ENCODE measurements at places on chromosomes 5 and 9.

GRCh38 chr9:136944212-136944518 is 373 bp downstream of the FBXW5 start:
- DNase-seq, result no peak

DNA sequence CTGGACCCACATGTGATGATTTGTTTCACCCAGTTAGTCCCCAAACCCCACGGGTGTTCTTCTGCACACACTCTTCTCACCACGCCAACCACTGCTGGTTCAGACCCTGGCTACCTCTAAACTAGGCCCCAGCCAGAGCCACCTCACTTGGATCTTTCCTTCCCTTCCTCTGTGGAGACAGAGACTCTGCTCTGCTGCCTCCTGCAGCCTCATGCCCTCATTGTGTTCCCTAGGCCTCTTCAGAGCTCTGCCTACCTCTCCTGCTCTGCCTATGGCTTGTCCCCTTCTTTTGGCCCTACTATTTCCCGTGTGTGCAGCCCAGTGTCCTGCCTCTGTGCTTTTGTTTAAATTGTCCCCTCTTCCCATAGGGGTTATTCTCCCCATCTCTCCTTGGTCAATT is 79.7 kb downstream of the ARHGAP26 start:
- no peak for DNase-seq

DNA sequence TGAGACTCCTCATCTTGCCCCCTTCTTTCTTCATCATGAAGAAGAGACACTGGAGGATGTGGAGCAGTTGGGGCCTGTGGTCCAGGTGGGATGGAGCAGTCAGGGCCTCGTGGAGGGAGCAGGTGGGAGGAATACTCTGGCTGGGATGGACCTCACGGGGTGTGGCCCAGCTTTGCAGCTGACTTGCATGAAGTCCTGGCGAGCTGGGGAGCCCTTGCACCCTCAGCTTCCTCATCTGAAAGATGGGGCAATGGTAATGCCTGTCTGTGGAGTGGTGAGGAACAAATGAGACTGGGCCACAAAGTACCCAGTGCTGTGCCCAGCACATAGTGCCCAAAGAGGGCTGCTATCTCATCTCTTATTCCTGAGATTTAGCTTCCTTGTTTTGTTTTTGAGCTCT is 91.5 kb downstream of the DAB2IP start:
- DNase-seq, result no peak

DNA sequence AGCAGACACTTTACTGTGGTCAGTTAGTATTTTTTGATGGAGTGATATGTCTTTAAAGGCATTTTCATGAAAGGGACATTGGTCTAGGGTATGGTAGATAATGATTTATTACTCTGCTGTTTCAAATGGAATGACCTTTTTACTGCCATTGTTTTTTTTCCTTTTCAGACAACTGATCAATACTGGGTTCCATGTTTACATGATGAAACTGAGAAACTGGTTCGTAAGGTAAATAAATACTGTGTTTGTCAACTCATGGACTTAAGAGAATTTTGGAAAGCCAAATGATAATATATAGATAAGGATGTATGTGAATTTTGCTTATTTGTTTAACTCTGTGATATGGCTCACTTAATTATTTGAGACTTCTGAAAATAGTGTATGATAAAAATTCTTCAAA is 35.5 kb downstream of the VPS13A start:
- no peak for DNase-seq

GRCh38 chr5:131252824-131253171 is 11.1 kb upstream of the CDC42SE2 start:
- no peak for DNase-seq

DNA sequence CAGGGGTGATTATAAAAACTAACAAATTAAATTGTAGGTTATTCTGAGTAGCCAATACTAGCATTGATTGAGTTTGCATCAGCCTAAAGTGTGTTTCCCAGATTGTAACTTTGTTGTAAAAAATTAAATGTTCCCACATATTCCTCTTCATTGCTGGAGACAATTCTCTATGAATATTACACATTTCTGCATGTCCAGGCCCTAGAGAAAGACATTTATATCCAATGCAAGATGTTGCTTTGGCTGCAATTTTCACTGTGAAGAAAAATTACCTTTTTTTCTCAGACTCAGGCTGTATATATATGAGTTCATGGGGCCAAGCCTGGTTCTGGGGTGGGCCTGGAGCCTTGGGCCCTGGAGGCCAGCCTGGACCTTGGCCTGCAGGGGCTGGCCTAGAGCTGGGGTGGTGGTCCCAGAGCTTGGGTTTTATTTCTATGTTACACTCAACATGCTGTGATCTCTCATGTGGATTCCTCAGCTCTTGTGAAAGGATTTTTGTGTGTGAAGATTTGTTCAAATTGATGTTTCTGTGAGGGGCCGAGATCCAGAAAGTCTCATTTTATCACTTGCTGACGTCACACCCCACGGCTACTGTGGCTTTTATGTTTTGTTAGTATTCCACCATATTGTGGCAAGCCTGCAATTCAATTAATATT is 232.5 kb downstream of the SPATA31A1 start:
- DNase-seq, result no peak

- no peak for DNase-seq
Measured at GRCh38 chr9:8136477-8136876, 336.9 kb upstream of the DMAC1 start.

DNA sequence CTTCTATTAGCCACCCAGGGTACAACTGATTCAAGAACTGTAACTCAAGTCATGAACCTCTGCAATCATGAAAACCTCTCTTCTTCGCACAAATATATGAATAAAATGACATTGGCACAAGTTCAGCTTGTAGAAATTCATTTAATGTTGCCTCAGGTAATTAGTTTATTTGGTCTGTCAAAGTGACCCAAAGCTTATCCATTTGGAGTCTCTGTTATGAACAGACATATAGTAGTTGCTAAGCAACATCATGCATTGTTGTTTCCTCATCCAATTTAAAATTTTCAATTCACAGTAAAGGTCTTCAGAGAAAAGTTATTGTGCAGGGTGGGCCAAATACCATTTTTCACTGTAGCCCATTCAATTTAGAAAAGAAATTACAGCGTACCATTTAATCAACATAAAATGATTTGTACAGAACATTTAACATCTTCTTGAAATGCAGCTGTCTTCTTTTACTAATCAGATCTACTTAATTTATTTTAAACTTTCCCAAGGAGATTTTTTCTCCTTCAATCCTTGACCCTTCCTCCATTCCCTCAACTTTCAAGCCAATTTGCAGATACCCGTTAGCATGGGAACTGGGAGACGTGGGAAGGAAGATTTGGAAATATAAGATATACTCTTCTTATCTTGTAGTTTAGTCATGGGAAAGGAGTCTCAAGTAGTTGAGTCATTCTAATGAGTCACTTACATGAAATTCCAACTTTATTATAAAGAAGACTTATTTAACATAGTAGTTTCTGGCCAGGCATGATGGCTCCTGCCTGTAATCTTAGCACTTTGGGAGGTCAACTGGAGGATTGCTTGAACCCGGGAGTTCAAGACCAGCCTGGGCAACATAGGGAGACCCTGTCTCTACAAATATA is 231.3 kb downstream of the ATPSCKMT start:
- DNase-seq, result no peak

DNA sequence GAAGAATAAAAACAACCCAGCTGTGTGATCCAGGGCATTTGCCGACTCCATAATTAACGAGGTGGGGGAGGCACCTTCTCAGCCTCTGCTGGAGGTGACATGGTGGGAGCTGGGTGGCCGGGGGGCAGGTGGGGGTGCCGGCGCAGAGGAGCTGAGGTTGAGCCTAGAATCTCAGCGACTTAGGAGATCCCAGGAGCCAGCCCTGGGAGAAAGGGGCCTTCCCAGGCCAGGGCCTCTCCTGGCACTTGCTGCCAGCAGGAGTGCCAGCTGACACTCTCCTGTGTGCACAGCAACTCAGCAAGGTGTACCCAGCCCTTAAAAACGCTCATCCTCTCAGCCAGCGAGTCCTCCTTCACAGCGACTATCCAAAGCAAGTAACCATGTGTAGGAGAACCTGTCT is 62.8 kb upstream of the FCN1 start:
- DNase-seq, result no peak

DNA sequence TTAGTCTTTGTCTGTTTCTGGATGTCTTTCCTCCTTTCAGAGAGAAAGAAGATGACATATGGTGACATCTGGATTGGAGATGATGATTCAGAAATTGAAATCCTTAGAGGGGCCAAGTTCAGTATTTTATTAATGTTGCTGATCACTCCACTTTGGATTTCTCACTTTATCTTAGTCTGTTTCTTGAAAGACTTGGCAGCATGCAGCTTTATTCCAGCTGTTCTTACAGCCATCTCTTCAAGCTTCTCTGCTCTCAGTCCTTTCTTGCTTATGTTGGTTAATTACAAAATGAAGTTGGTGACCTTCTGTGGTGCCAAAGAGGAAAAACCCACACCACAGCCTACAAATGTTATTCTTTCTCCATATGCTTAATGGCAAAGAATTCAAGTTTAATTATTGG is 62.1 kb downstream of the SNCAIP start:
- DNase-seq, result no peak

GRCh38 chr5:45694255-45694814 is 1.8 kb downstream of the HCN1 start:
- DNase-seq, result no peak

Measured in HepG2 (cell line).